ENCODE measurements at places on chromosomes 6 and 20.

- peak; percentile 73 for DNase-seq
Observed at GRCh38 chr6:52995913-52996645, 995 bp upstream of the GSTA4 start.

DNA sequence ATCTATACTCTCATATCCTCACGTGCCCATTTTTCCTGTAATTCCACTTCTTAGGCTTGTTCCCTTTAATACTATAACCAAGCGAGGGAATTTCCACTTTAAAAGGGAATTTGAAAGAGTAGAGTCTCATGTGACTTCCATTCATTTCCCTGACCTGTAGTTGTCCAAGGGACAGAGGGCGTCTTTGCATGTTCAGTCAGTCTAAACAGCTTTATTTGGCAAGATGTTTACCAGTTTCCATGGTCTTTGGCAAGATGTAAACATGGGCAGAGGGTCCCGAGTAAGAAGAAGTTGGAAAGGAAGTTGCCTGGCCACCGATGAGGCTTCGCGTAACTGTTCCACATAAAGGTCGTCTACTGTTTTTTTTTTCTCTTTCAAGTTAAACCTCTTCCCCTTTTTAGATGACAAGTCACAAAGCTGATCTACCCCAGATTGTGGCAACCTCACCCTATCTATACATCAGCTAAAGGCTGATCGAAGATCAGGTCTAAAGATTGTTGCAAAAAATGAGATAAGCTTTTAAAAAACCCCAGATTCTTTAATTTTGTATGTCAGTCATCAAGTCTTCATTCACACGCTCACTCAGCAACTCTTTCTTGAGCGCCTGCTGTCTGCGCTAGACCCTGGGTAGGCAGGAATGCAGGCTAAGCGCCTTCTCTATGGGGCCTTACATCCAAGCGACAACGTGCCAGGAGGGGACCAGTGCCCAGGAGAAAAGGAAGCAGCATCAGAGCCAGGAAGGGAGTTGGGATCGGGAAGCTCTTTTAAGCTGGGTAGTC, 31.7 kb upstream of the CCR6 start:
- DNase-seq: no peak

- DNase-seq: no peak
Observed at GRCh38 chr6:44534291-44534690, 146.8 kb downstream of the CDC5L start.

DNA sequence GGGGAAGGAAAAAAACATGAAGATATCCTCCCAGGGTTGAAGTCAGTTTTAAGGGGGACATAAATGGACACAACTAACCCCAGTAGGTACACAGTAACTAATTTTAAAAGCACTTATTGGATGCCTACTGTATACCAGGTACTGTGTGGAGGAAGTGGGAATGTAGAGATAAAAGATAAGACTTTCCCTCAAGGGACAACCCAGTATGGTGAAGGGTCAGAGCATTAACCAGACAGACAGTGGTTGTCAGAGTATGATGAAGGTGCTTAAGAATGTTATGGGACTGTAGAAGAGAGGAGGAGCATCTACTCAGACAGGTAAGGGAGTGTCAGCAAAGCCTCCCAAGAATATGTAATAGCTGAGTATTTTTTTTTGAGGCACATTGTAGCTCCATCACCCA, 906 bp downstream of the ABCF1 start:
- no peak for DNase-seq

- no peak for DNase-seq
Observed at GRCh38 chr20:10328897-10329255, 105.1 kb downstream of the MKKS start.

GRCh38 chr20:11992426-11992825, 74.7 kb downstream of the BTBD3 start:
- no peak for DNase-seq

DNA sequence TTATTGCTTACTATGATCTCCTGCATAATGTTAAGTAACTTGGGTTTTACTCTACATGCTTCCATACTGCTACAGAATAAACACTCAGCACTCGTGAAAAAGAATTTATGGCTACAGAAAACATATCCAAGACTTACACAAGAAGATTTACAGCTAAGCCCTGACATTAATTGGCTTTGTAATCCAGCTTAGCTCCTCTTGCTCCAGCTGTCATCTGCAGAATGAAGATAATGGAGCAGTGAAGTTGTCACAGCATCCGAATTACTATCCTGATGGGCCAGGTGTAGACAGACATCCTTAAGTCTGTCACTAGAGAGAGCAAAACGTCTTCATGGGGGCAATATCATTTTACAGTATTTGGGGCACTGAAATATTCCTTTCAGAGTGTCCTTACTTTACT, 155.3 kb downstream of the PRKN start:
- DNase-seq: no peak

GRCh38 chr20:50120935-50121693, 8.2 kb upstream of the UBE2V1 start:
- DNase-seq: no peak

GRCh38 chr20:59171986-59172385, 8.4 kb downstream of the ZNF831 start:
- DNase-seq: no peak

DNA sequence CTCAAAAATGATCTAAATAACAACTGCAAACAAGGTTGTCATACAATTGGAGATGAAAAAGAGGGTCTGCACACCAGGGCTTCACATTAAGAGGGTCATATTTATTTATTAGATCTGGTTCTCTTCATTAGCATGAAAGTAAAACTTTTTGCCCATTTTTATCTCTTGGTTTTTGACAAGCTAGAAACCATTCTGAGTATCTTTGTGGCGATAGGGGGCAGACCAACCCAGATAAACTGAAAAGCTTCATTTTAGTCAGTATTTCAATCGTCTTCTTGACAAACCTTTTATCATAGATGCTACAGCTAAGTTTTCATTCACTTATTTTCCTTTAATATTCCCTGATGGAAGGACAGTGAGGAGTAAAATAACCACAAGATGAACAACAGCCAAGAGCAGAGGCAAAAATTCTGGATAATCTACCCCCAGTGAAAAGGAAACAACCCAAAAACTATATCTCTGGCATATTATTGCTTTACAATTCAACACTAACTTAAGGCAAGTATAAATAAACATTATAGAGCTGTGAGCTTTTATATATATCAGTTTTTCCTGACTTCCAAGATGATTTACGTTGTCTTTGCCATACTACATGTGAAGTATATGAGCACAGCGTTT, 45.2 kb downstream of the THEMIS start:
- no peak for DNase-seq

DNA sequence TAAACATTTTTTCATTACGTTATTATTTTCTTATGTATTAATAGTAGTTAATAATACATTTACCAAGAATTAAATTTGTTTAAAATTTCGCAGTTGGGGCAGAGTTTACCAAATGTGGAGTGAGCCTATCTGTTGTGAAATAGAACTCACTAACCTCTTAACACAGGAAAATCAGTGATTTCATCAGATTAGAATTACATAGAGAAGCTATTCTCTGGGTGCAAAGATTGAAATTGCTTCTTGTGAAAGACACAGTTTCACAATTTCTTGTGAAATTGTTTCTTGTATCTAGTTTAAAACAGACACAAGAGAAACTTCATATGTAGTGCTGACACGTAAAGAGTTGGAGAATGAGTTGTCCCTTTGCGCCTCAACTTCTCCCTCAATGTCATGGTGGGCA, 69.4 kb upstream of the PRL start:
- no peak for DNase-seq
